ENCODE measurements at places on chromosomes 5 and 9.

DNA sequence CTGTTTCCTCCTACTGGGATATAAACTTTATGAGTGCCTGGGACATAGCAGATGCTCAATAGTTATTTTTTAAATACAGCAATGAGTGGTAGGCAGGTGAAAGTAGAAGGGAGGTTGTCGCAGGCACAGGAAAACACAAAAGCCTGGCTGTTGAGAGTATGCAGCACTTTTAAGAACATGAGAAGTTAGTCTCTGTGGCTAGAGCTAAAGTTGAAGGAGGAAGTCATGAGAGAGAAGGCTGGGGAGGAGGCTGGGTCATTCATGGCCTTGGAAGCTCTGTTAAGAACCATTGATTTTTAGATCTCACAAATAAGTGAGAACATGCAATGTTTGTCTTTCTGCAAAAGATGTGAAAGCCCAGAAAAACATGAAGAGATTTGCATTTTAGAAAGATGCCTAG lies 126.7 kb downstream of the PRKACG start:
- DNase-seq: no peak

DNA sequence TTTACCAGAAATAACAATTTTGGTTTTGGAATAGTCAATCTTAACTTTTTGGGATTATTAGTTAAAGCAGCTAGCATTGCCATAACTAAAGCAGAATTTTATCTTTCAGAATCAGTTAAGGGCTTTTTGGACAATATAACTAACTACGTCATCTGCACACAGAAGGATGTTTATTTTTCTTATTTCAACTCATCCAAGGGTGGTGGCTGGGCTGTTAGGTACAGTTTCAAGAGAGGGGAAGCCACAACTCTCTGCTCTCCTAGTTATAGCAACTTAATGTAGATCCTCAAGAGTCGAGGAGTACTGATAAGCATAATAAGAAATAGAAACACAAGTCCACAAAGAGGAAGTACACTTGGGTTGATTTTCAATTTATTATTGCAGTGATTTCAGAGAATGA lies 65.6 kb downstream of the ANKRD55 start:
- DNase-seq: no peak

GRCh38 chr9:105313238-105313637 lies 68.8 kb downstream of the SLC44A1 start:
- peak; percentile 1 for DNase-seq

GRCh38 chr5:150573867-150574817 lies 66.2 kb downstream of the NDST1 start:
- no peak for DNase-seq

- no peak for DNase-seq
Observed at GRCh38 chr9:18825656-18826170, 207.3 kb downstream of the SAXO1 start.

DNA sequence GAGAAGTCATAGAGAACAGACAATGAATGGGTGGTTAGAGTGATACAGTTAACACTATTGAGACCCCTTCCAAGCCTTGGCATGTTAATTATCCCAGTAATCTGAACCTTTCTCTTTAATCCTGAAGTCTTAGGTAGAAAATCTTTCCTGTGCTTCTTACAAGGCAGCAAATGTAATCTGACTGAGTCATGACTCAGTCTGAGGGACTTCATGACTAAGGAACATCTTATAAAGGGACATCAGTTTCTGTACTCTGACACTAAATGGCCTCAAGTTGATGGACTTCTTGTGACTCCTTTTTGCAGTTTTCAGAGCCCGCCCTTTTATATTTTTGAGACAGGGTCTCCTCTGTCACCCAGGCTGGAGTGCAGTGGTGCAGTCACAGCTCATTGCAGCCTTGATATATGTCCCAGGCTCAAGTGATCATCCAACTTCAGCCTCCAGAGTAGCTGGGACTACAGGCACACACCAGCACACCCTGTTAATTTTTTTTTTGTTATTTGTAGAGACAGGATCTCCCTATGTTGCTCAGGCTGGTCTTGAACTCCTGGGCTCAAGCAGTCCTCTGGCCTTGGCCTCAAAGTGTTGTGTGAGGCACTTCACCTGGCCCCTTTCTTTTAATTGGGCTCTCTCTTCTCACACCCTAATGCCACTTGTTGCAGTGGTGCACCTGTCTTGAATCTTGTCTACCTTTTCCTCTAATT lies 9.5 kb downstream of the EXOSC3 start:
- DNase-seq: no peak

DNA sequence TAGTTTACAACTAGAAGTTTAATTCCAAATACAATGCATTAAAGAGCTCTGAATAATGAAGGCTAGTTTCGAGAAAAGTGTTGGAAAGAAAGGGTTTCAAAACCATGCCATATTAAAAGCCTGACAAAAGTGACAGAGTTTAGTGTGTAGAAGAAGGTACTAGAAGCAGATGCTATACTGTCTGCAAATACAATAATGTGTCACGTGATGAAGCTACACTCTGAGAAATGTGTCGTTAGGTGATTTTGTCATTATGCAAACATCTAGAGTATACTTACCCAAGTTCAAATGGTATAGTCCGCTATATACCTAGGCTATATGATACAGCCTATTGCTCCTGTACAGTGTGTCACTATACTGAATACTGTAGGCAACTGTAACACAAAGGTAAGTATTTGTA lies 494.1 kb downstream of the TLE1 start:
- DNase-seq: no peak

DNA sequence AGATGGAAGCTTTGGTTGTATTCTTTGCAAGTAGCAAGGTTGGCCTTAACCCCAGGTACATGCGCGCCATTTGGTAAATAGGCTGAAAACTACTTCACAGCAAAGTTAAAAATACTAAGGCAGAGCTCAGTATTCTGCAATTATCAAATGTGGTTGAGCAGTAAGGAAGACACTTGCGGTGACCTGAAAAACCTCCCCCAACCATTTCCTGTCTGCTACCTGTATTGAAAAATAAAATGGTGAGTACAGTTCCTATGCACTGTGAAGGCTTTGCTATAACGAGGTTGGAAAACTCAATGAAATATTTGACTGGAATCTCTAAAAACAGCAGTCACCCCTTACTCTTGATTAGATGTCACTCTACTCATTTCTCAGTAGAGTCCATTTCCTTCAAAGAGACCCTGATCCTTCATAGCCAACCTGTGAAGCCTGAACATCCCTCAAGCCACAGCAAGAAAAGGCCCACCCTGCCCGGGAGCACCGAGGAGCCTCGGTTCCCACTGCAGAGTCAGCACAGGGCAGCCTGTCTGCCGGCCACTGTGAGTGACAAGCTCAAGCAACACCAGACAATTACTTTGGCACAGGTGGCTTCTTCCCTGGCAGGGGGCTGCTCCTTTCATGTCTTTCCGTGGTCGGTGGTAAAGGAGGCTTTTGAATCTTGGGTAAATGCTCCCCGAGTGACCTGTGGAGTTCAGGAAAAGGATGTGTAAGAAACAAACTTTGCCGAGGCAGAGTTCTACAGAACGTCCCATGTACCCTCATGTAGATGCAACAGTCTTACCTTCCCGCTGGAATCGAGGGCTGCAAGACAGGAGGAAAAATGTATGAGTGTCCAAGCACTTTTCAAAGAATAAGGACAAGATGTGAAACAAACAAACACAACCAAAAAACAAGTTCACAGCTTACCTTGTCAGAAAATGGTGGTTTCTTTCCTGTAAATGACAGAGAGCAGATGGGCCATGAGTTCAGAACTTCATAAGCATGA lies 29.6 kb downstream of the C5orf58 start:
- DNase-seq: no peak

GRCh38 chr5:149062371-149063016 lies 368 bp downstream of the SH3TC2 start:
- no peak for DNase-seq

DNA sequence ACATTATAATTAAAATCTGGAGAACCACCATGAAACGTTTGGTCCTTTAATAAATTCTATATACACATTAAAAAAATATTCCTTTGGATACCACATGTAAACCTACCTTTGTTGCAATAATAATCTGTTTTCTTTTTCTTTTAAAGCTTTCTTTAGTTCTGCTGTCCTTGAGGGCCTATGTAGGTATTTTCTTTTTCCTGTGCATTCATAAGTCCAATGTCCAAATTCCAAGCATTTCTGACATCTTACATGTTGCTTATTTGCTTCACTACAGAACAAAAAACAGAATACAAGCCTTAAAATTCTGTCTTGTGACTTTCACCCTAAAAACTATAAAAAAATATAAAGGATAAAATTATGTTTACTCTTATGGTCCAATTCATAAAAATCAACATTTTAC lies 19.7 kb downstream of the ZCCHC10 start:
- no peak for DNase-seq

- DNase-seq: no peak
Observed at GRCh38 chr5:129448654-129449053, 11.4 kb upstream of the ADAMTS19 start.

DNA sequence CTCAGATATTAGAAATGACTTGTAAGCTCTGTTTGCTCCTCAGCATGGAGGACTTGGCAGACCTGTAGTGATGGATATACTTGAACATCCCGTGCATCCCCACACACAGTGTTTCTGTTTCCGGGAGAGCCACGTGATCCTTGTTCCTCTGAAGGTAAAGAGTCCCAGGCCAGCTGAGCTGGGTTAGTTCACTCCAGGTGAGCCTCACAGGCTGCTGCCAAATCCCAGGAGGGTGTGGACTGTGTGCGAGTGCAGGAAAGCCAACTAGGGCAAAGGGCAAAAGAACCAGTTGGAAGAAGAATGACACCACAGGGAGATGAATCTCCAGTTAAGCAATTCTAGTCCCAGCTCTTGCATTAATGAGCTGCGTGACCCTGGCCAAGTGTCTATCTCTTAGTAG lies 10.4 kb upstream of the TOMM5 start:
- DNase-seq: no peak

GRCh38 chr5:179759581-179760551 lies 27.2 kb downstream of the MAML1 start:
- no peak for DNase-seq

GRCh38 chr5:62671479-62671878 lies 92.9 kb downstream of the LRRC70 start:
- DNase-seq: no peak

- DNase-seq: no peak
Observed at GRCh38 chr5:179405426-179406030, 60.3 kb upstream of the ADAMTS2 start.

DNA sequence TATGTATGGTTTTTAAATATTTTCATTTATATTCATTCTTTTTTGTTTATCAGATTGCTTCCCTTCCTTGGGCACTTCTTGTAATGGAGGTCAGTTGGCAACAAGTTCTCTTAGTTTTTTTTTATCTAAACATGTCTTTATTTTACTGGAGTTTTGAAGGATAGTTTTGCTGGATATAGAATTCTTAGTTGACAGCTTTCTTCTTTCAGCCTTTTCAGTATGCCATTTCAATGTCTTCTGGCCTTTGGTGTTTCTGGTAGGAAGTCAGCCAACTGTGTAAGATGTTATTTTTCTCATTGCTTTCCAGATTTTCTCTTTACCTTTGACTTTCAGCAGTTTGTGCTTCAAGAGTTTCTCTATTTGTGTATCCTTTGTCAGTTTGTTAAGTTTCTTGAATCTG lies 14.2 kb downstream of the SLC12A2 start:
- no peak for DNase-seq

DNA sequence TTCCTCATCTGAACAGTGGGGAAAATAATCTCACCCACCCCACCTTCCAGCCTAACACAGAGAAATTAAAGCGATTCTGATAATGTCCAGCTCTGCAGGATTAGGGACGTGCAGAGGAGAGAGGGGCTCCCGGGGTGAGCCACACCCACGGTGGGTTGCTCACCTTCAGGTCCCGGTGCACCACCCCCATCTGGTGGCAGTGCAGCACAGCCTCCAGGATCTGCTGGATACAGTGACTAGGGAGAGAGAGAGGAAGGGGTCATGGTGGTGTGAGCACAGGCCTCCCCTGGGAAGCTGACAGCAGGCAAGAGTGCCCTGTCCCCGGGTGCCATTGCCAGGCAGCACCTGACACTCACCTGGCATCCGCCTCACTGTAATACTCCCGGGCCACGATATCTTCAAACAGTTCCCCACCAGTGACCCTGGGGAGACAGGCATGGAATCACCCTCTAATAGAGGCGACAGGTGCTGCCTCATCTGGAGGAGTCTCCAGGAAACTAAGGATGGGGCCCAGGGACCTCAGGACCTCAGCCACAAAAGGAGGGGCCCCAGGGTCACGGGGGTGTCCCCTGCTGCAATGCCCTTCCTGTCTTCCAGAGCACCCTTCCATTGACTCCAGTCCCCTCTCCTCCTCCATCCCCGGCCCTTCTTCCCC lies 33.0 kb downstream of the CAMK2A start:
- DNase-seq: no peak

DNA sequence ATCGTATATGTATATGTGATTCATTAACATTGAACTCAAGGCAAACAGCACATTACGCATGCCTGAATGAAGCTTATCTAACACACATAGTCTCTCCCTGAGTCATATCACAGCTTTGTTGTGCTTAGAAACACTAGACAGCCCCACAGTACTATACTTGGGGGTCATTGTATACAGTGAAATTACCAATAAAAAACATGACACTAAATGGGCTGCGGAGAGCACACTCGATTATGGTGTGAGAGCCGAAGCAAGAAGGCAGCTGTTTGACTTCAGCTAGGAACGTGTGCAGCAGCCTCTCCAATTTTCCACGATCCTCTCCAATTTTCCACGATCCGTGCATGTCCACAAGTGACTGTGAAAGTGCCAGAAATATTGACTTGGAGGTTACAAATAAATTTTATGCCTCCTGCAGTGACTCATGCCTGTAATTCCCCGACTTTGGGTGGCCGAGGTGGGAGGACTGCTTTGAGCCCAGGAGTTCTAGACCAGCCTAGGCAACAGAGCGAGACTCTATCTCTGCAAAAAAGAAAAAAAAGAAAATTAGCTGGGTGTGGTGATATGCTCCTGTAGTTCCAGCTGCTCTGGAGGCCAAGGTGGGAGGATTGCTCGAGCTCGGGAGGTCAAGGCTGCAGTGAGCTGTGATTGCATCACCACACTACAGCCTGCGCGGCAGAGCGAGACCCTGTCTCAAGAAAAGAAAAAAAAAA lies 102.4 kb downstream of the DAPK1 start:
- no peak for DNase-seq

GRCh38 chr5:136740228-136740627 lies 374.9 kb upstream of the TRPC7 start:
- no peak for DNase-seq

- DNase-seq: no peak
Observed at GRCh38 chr5:73823508-73823925, 197.5 kb downstream of the ARHGEF28 start.
